ENCODE measurements at places on chromosomes 12 and 14.

GRCh38 chr14:68820999-68821683 lies 28.3 kb upstream of the ZFP36L1 start:
- no peak for DNase-seq

GRCh38 chr12:6444031-6444430 lies 724 bp upstream of the CD27 start:
- no peak for DNase-seq

DNA sequence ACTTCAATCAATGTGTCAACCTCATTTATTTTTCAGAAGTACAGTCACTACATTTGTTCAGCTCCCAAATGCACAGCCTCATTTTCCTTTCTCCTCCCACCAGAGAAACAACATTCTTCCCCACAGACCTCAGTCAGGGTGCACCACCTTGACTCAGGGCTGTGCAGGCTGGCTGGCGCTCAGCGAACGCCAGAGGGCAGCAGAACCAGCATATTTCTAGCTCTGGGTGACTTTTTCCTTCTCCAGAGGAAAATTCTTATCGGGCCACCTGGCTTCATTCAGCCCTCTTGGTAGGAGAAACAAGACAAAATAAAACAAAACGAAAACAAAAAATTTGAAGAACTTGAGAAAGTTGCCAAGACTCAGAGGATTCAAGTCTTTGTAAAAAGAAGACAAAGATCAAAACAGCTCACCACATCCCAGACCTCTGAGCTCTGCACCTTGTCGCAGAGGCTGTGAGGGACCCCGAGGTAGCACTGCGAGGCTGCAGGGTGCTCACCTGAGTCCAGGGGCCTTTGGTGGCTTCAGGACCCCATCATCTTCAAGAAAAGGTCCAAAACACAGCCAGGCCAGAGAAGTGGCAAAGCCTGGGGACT lies 33.7 kb downstream of the PAH start:
- peak; percentile 6 for DNase-seq

DNA sequence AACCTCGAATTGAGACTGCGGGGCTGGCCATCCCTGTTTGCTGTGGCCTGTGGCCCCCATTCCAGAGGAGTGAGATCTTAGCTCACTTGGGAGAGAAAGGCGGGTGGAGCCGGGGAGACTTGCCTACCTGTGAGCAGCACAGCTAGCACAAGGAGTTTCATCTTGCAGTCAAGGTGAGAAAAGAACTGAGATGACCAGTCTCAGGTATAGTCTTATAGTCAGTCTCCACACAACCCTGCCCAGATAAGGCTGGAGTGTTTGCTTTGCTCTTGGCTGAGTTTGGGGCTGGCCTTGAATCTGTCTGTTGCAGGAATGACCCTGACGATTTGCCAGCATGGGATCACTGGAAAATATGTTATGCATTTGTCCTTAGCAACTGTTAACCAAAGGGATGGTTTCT lies at the start of gene PLA2G1B:
PLA2G1B (minus strand) TSS at position 187 of the 400 bp plus-strand sequence; CDS start at position 161, 26 bp downstream.
- no peak for DNase-seq

DNA sequence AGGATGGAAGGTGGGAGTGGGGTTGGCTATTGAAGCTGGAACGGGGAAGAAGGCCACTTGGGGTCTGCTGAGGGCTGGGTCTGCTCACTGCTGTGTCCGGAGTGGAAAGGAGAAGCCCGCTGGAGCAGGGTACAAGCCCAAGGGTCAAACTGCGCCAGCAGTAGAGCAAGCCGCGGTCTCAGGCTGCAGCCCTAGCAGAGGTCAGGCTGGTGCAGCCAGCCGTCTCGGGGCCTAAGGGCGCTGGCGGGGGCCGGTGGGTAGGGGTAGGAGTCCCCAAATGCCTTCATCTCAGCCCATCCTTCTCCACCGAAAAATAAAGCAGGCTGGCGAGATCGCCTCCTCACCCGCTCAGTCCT lies 718 bp upstream of the JDP2 start:
- DNase-seq = no peak

GRCh38 chr14:34180869-34181268 lies 230.0 kb upstream of the EGLN3 start:
- no peak for DNase-seq

DNA sequence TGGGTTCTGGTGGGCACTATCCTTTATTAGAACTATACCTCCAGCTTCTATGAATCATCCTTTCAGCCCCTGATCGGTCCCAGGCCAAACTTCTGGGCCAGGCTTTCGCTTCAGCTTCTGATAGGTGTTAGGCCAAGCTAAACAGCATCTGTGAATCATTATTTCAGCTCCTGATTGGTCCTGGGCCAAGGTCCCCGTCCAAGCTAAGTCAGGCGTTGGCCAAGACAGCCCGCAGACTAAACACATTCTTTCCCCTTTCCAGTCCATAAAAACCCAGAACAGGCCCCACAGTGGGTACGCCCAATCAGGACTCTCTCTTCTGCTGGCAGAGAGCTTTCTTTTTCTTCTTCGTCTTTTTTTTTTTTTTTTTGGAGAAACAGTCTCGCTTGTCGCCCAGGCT lies 1808.9 kb upstream of the SEL1L start:
- DNase-seq = peak; percentile 12

- DNase-seq = peak; percentile 78
These were observed 142.7 kb downstream of the TBX5 start for GRCh38 chr12:114263056-114263805.

GRCh38 chr12:104137001-104137901 lies 759 bp downstream of the NFYB start:
- peak; percentile 63 for DNase-seq

- DNase-seq = no peak
These were observed 413.1 kb downstream of the ZFP36L1 start for GRCh38 chr14:68379510-68380328.

DNA sequence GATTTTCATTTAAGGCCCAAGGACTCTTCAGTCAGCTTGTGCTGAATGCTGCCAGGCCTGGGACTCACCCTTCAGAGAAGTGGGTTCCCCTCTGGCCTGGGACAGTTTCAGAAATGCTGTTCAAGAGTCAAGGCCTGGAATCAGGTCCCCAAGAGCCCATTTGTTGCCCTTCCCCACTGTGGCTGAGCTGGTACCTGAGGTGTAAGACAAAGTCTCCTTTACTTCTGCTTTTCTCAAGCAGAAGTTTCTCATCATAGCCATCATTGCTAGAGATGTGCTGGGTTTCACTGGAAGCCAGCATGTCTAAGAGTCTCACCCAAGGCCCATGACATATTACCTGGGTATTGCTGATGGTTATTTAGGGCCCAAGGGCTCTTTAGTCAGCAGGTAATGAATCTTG lies 8.9 kb downstream of the FANCM start:
- no peak for DNase-seq

- peak; percentile 38 for DNase-seq
These were observed 31.8 kb upstream of the RAD51AP1 start for GRCh38 chr12:4506870-4507269.

DNA sequence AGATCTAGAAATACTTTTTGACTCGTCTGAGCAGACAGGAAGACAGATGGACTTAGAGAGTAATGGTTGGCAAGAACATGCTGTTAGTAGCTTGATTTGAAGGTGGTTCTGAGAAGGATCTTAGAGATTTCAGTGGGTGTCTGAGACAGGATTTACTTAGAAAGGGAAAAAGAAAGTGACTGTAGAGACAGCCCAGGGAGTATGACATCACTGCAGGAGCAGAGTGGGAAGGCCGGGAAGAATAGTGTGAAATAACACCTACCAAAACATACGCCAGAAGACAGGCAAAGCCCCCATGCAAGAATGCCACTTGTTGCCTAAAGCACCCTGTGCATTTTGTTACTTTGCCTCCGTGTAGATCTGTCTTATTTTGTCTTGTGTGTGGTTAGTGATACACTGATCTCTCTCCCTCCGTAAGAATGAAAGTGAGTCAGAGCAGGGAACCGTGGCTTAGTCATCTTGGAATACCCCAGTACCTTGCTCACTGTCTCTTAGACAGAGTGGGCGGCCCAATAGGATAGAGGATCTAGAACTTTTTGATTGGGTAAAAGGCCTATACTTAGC lies 161.3 kb upstream of the IFNG-AS1 start:
- DNase-seq = peak; percentile 98

GRCh38 chr14:24113379-24113800 lies 1.2 kb upstream of the DCAF11 start:
- no peak for DNase-seq

DNA sequence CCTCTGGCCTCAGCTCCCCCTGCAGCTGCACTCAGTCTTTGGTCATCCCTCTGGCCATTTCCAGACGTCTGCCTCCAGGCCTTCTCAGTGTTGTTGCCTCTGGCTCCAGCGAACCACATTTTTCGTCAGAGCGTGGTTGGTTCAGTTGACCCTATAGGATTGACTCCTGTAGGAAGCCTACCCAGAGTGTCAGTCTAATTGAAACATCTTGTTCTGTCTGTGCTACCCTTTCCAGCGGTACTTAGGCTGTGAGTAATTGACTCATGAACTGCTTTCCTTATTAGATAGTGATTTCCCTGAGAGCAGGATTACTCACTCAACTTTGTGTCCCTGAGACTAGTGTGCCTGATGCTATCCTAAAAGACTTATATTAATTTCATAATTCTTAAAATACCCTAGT lies 373.2 kb downstream of the ATP23 start:
- DNase-seq = peak; percentile 77

GRCh38 chr12:43271659-43272058 lies 280.3 kb downstream of the ADAMTS20 start:
- DNase-seq = no peak

DNA sequence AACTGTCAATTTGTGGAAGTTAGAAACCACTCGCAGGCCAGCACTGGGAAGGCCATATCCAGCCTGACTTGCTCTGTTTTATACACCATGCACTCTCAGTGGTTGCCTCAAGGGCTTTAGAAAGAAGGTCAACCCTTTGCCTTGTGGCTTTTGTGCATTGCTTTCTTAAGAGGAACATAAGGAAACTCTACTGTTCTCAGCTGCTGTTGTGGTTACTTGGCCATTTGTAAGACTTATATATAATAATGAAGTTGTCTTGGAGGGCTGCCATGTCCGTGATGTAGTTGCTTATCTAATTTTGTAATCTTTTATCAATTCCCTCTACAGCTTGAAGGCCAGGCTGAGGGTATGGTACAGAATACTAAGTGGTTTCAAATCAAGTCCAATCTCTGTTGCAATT lies 637.8 kb downstream of the DIO2 start:
- peak; percentile 59 for DNase-seq

- no peak for DNase-seq
These were observed 62.6 kb upstream of the SSTR1 start for GRCh38 chr14:38145142-38145541.

- peak; percentile 69 for DNase-seq
These were observed 588.7 kb downstream of the CCER1 start for GRCh38 chr12:90366286-90366685.

DNA sequence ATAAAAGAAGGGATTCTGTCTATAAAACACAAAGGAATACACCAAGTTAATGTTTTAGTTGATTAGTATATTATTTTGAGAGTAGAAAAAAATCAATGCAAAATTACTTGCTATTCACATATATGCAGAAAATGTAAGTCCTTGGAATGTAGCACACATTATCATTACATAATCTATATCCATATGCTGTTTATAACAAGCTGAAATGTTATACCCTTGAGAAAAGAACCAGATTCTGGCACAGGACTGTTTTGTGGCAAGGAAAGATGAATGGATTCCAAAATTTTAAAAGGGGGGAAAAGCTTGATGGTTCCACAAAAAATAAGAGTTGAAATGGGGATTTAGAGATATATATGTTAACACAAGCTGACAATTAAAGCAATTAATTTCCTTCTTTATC lies 153.6 kb downstream of the MSRB3 start:
- no peak for DNase-seq

DNA sequence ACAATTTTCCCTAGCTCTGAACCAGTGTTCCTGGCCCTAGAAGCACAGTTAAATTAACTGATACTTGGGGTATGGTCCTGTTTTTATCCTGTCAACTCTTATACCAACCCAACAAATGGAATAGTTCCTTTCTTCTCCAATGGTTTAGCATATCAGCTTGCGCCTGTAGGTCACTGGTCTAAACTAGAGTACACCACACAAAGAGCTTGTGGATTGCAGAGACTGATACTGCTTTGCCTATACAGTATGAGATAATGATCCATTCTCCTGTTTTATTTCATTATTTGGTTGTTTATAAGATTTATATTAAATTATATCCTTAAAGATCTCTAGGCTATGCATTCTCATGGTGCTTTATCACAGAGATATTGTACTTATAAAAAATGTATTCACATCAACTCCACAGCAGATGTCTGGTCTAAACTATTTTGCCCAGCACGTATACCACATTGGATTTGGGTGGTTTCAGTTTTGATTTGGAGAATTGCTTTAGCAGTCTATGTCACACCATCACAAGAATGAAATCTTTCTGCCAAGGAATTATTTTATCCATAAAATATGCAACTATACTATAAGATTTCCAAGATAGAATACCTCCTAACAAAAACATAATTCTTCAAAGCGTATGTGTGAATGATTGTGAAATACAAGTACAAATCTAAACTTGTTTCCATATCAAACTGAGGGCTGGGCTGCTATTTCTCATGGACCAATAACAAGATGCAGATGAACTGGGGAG lies 142.1 kb downstream of the SLC16A7 start:
- peak; percentile 69 for DNase-seq

DNA sequence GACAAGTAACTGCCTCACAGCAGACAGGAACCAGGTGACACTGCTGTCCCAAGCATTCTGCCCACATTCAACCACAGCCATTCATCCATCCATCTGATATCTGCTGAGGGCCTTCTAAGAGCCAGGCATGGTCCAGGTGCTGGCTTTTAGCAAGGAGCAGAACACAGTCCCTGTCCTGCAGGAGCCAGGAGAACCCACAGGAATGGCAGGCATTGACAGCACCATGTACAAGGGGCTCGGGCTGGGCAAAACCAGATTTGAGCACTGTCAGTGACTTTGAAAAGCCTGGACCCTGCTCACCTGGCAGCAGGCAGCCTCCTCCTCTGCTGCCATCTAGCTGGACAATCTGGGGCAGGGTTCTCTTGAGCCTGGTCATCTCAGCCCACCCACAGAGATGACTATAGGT lies 137.0 kb downstream of the ZFP36L1 start:
- DNase-seq = no peak

Data from fibroblast of skin of abdomen (primary cell).